ENCODE measurements at places on chromosomes 16 and 17.

GRCh38 chr17:69424287-69425041 is 10.0 kb downstream of the MAP2K6 start:
- no peak for DNase-seq

- DNase-seq = peak; percentile 6
These were observed 13.1 kb downstream of the LYRM9 start for GRCh38 chr17:27879987-27880608.

GRCh38 chr16:6192984-6193383 is 1095.4 kb upstream of the EEF2KMT start:
- DNase-seq = no peak

GRCh38 chr17:7418472-7419152 is 1.5 kb upstream of the SPEM1 start:
- no peak for DNase-seq

- no peak for DNase-seq
These were observed 6.7 kb downstream of the PIPOX start for GRCh38 chr17:29049541-29050145.

DNA sequence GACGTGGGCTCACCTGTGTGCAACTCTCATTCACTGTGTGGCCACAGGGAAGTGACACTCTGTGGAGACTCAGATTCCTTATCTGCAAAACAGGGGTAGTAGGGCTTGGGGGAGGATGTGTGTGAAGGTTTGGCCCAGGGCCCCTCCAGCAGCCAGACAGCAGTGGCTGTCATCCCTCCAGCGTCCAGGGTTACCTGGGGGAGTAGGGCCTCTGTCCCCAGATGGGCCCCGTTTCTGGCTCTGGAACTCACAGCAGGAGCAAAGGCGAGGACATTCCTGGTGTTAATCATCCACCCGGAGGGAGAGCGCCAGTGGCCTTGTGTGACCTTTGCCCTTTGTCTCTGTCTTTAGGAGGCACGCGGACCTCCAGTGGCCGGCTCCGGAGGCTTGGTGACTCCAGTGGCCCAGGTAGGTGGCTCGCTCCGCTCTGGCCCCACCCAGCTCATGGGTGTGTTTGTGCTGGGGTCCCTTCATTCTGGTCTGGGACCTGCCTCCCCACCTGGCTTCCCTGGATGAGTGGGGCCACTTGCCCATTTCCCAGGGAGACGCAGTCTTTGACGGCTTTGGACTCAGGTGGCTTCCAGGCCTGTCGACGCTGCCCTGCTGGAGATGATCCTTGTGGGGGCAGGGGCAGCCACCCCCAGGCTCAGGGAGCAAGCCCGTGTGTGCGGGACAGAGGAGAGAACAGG is 166.2 kb downstream of the SEC14L1 start:
- DNase-seq = no peak

DNA sequence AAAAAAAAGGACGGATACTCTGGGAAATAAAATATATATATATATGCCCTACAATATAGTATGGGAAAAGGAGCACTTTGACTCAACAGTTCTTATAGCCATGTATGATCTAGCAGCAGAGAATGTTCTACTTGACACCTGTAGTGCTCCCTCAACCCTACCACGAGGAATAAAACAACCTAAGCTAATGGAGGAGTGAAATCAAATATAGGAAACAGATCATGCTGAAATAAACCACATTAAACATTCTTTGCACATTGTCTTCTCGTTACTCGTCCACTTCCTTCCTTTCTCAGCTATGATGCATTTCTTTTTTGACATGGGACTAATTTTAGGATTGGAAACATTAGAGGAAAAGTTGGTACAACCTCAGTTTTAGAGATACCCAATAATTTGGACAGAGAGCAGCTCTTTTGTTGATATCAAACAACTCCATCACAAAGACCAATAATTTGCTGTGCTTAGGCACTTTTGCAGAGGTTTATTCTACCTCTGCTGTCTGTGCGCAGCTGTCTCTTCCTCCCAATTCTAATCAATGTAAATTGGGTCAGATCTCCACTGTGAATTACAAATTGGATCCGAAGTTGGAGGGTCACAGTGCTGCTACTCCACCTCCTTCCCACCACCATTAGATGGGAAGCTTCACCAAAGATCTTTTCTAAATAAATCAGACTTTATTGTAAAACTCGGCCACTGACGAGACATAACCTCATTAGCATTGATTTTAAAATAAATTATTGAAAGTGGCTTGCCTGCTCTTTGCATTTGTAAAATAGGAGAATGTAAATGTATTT is 65.8 kb downstream of the SNX11 start:
- DNase-seq = no peak

- no peak for DNase-seq
These were observed 40.5 kb downstream of the CMIP start for GRCh38 chr16:81484908-81485624.

GRCh38 chr17:82283208-82283749 is 9.8 kb upstream of the CSNK1D start:
- no peak for DNase-seq

- no peak for DNase-seq
These were observed 571.0 kb upstream of the EEF2KMT start for GRCh38 chr16:5668553-5668952.

DNA sequence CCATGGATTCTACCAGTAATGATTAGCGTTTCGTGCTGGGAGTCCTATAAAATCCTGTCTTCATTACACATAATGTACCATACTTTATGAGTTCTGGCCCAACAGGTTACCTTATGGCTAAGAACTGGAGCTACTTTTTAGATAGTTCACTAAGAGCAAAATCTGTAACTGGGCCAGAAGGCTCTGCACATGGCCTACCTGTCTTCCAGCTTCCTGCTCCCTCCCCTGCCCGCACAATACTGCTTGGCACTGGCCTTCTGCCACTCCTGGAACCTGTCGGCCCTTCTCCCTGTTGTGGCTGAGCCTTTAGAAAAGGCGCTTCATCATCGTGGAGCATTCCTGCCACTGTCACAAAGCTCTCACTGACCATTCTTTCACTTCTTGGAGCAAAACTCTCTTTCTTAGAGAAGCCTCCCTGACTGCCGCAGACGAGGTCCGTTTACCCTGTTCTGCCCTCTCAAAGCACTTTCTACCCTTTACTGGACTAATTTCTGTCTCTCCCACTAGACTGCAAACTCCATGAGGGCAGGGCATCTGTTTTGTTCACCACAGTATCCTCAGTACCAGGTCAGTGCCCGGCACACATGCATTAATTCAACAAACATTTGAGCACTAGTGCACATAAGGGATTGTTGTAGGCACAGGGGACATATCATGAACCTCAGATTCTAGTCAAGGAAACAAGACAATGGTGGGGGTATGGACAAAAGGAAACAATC is 116.5 kb downstream of the PARN start:
- DNase-seq = no peak

GRCh38 chr16:1645914-1646525 is 32.1 kb upstream of the JPT2 start:
- DNase-seq = peak; percentile 15

- DNase-seq = no peak
These were observed 201.1 kb upstream of the CDH13 start for GRCh38 chr16:82425661-82426060.

DNA sequence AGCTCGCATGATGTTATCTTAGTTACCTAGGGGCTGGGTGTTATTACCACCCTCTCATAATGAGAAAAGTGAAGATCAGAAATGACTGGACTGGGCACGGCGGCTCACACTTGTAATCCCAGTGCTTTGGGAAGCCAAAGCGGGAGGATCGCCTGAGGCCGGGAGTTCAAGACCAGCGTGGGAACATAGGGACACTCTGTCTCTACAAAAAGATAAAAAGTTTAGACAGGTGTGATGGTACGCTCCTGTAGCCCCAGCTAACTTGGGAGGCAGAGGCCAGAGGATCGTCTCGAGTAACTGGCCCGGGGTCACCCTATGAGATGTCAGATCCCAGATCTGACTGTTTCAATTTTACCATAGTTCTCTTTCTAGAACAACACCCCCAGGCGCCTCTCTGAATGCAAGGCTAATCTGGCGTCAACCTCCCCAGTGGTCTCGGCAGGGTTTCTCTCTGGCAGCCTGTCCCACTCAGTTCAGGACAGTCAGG is 1.9 kb upstream of the CCDC102A start:
- no peak for DNase-seq

- no peak for DNase-seq
These were observed 67.1 kb downstream of the ASIC2 start for GRCh38 chr17:33225994-33226393.

DNA sequence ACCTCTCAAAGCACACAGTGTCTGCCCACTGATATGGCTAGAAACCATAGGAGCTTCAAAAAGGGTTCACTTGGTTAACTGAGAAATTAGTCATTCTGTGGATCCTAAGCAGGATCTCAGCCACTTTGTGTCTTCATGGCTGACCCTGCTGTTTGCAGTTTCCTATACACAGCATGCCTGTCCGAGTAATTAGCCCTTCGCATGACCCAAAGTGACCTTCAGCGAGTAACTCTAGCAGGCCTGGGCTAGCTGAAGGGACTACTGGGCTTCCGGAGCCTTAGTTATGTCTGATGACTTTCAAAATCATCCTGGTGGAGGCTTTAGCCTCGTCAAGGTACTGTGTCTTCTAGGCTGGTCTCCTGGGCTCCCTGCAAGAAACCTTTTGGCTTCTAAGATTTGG is 28.9 kb upstream of the FBXW10B start:
- no peak for DNase-seq

DNA sequence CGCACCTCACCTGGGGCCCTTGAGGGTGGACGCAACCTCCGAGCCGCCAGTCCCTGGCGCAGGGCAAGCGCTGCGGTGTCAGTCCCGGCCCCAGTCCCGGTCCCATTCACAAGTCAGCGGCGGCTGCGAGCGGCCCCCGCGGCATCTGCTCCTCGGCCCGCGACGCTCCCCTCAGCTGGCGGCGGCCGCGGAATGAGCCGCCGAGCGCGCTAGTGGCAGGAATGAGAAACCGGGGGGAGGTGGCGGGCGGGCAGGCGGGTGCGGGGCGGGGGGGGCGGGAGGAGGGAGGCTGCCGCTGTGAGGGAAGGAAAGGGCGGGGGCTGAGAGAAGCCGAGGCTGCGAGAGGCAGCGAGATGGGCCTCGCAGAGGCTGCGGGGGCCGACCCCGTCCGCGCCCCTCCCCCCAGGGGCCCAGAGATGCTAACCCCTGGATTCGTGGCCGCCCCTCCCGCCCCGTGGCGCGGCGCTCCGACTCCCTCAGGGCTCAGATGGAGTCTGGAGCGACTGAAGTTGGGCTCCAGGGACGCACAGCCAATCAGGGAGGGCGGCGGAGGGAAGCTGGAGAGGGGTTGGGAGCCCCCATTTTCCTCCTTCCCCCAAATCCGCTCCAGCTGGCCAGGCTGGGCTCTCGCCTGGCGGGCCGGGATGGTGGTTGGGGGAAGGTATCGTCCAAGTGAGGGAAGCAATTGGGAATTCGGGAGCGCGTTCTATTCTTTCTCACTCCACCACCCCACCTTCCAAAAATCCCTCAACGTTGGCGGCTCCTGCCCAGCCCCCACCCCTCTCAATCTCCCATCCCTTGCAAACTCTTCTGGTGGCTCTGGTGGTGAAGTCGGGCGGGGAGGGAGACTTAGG is at the start of gene CDH11:
TSS of gene CDH11 (minus strand) at position 194 of the 854 bp plus-strand sequence. CDS start 117,194 bp downstream, outside the sequence.
- DNase-seq = no peak

DNA sequence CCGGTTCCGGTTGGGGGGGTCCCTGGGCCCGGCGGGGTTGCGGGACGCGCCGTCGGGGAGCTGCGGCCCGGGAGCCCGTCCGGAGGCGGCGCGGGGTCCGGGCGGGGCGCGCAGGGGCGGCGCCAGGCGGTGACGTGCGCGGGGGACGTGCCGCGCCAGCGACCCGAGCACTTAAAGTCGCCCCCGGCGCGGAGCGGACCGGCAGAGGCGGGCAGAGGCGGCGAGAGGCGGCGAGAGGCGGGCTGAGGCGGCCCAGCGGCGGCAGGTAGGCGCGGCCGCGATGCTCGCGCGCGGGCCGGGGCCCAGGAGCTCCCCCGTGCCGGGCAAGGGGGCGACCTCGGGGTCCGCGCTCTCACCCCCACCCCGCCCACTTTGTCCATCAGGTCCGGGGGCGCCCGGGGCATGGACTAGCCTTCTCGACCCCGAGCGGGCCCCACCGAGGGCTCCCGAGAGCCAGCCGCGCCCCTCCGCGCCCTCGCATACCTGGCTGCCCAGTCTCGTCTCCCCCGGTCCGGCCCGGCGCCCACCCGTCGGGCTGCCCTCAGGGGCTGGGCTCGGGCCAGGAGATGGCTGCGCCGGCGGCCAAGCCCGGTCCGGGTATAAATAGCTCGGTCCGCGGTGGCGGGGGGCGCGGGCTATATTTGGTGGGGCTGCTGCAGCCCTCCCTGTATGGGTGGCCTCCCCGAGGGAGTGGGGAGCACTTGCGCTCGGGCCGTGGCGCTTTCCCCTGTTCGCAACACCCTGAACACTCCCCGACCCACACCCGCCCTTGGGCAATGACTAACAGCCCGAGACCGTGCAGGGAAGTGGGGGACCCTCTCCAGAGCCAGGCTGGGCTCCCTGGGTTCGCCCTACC is at the start of gene SLC16A3:
TSS of gene SLC16A3 (plus strand) at position 201 of the 856 bp plus-strand sequence. CDS start 6,967 bp downstream, outside the sequence.
- no peak for DNase-seq

GRCh38 chr17:1786708-1787107 is 24.8 kb downstream of the SERPINF1 start:
- DNase-seq = no peak

DNA sequence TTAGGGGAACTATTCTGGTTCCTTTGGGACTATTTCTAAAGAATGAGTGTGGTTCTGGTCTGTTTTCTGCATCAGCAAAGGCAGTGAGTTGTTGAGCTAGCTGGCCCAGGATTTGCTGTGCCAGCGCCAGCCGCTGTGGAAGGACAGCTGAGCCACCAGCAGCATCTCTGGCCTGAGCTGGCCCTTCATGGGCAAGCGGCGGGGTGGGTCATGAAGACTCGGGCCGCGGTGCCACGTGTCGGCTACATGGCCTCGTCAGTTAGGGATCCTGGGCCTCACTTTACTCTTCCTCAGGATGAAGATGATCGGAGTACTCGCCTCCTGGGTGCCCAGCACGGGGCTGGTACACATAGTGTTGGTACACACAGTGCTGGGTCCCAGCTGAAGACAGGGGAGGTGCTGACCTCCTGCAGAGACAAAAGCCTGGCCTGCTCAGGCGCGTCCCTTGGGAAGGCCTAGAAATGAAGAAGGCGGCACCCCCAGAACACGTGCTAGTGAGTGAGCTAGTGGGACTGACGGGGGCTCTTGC is 17.9 kb upstream of the FAAP100 start:
- no peak for DNase-seq

GRCh38 chr16:17082095-17082882 is 388.5 kb downstream of the XYLT1 start:
- DNase-seq = no peak
